ENCODE measurements at places on chromosomes 12 and 14.
A peak's percentile ranks its signal among the peaks of the same experiment; 100 is the strongest.

DNA sequence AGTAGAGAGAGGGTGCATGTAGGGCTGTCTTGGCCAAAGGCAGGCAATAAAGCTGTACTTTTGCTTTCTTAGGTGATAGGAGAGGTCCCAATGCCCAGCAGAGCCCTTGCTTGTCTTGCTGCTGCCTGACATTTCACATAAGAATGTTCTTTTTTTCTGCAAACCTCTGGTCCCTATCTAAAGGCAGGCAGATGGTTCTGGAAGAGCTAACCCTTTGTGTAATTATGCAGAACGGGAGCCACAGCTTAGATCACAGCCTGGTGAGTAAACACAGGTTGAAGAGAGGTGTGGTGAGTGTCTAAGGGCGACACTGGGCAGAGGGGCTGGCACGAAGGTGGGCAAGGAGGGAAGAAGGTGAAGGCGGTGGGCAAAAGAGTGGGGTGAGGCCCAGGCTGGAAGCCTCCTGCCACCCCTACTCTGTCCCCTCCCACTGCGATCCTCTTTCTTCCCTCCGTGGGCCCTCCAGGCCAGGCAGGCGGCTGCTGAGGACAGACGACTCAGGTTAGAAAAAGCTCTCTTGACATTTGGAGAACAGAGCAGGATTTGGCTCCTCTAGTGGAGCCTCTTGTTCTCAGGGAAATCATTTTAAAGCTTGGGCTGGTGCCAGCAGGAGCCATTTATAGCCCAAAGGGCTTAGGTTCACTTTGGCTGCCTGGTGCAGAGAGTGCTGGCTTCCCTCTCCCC, 42.8 kb downstream of the PRMT8 start:
- DNase-seq: no peak

DNA sequence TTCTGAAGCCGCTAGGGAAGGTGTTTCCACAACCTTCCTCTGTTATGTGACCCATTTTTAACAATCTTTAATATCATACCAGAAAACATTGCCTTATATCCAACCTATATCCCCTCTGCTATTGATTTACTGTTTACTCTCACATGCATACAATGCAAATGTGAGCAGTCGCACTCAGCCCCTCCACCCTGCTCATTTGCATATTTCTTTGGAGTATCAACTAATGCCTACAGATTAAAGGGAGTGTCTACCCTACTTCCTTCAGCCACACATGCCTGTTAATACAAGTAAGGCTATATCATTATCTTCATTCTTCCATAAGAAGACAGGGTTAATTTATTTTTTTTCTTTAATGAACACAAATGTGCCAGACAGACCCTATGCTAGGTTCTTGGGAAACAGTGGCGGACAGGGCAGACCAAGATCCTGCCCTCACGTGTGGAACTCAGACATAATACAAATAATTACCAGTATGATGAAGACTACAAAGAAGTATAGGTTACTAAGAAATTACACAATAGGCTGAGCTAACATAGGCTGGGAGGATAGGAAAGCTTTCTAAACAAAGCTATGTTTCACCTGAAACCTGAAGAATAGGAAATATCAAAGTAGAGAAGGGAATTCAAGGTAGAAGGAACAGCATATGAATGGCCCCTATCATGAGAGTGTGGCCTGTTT, 107.3 kb upstream of the MDM1 start:
- no peak for DNase-seq

DNA sequence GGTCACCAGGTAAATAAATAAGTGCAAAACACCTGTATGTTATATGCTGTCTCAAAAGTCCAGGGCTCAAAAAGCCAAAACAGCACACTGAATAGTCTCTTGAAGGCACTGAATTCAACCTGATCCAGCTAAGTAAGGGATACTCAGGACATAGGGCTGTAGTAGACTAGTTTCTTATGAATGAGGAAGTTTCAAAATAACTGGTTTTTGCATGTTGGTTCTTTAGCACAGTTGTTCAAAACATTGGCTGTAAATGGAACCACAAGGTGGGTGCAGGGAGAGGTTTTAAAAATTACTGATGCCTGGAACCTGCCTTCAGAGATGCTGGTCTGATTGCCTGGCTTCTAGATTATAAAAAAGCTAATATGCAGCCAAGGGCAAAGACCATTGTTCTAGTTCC, 34.1 kb downstream of the NDUFA12 start:
- DNase-seq: no peak

DNA sequence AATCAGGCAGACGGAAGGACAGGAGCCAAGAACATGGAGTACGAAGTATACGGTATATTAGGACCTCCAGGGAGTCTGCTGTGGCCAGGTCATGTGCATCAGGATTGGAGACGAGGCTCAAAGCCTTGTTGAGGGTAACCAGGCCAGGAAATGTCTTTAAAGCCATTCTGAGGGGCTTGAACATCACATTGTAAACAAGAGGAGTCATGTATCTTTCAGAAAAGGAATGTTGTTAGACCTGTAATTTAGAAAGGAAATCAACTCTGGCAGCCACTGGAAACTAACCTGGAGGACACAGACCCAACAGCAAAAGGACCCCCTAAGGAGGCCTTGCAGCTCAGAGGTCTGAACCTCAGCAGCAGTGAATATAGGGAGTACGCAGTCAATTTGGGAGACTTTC, 7.5 kb downstream of the MAP3K9 start:
- no peak for DNase-seq

DNA sequence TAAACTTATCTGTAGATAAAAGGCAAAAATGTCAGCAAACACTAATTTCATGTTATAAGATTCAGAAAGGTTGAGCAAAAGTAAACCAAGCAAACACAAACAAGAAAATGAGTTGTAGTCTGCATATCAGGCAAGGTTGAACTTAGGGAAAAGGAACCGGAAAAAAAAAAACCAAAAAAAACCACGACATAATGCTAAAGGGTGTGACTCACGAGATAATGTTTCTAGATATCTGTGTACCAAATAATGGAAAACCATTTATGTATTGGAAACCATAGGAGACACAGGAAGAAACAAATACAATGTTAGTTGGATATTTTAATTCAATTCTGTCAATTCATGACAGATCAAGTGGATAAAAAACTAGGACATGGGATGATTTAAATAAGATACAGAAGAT, 60.5 kb downstream of the GPATCH2L start:
- no peak for DNase-seq

DNA sequence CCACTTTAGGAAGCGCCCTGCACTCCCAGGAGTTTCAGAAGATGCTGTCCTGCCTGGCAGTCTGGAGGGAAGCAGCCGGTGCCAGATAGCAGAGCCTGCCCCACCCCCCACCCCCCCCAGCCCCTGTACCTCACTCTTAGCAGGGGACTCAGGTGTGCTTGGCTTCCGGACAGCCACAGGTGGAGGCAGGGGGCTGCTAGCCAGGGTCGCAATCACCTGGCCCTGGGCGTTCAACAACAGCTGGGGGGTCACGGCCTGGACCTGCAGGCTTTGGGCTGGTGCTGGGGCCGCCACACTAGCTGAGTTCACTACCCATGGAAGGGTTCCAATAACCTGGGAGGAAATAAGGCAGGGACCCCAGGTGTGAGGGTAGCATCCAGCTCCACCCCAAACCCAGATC, 22.0 kb downstream of the POU6F1 start:
- no peak for DNase-seq

- DNase-seq: no peak
Measured at GRCh38 chr12:41058266-41058665, 129.9 kb upstream of the PDZRN4 start.

- DNase-seq: no peak
Measured at GRCh38 chr14:97070259-97070658, 273.1 kb downstream of the VRK1 start.

GRCh38 chr12:2179058-2179457, 126.3 kb downstream of the CACNA1C start:
- no peak for DNase-seq

GRCh38 chr12:14771651-14772137, 31.6 kb downstream of the WBP11 start:
- DNase-seq: no peak

GRCh38 chr12:81303935-81304334, 226.1 kb downstream of the ACSS3 start:
- no peak for DNase-seq

- DNase-seq: no peak
Measured at GRCh38 chr12:16096273-16096849, 181.1 kb downstream of the SLC15A5 start.

DNA sequence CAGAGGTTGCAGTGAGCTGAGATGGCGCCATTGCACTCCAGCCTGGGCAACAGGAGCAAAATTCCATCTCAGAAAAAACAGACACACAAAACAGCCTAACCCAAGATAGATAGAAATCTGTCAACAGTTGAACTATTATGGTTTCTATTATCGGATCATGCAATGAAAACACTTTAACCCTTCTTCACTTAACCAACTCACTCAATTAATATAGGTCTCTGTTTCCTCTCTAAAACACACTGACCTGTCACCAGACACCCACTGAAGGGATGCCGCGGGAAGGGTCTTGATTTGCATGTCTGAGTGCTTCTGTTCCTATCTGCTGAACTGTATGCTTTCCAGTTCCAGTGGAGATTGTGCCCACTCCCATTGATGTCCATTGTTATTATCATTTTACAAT, 38.0 kb upstream of the NUDT4 start:
- DNase-seq: no peak

DNA sequence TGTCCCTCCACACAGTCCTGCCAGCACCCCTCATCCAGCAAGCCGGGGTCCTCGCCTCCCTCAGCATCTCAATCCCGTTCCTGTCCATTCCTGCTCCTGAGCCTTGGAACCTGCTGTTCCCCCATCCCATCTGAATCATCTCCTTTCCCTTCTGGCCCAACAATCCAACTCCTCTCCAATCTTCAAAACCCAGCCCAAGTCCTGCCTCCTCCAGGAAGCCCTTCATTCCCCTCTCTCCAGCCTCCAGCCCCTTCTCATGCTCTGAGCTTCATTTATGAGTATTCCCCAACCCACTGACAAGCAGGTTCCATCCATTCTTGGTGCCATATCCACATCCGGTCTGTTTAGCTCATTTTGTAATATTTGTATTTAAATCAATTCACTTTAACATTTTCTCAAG, 128.1 kb downstream of the RIMBP2 start:
- no peak for DNase-seq

- DNase-seq: no peak
Measured at GRCh38 chr12:90622431-90622830, 332.5 kb downstream of the CCER1 start.

- no peak for DNase-seq
Measured at GRCh38 chr12:132246997-132247717, 82.2 kb downstream of the GALNT9 start.

DNA sequence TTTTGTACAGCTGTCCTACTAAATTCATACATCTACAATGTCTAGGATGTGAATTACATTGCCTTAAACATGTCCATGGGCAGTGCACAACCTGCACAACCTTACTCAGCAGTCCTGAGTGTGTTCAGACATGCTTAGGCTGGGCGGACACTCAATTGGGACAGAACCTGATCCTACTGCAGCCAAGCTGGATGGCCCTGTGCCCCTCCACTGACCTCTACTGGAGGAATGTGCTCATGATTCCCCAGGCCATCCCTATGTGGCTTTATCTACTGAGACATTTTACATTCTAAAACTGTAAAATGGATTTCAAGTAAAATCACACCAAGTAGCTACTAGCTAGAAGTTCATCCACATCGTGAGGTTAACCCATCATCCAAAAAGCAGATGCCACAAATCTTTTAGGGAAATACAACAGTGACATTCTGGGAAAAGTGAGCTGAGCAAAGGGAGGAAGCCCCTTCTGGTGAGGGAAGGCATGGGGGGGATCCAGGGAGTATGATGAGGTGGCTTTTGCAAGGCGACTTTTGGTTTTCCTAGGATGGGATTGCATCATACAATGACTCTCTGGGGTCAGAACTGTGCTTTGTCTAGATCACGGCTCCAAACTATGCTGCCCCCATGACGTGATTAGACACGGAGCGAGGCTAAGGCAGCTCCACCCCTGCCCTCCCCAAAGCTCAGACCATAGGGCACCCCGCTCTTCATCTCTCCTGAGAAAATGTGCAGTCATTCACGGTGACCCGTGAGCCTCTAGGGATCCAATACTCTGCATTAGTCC, 911.7 kb upstream of the TMEM132C start:
- no peak for DNase-seq

GRCh38 chr12:100755186-100755585, 39.4 kb upstream of the ANO4 start:
- DNase-seq: no peak

DNA sequence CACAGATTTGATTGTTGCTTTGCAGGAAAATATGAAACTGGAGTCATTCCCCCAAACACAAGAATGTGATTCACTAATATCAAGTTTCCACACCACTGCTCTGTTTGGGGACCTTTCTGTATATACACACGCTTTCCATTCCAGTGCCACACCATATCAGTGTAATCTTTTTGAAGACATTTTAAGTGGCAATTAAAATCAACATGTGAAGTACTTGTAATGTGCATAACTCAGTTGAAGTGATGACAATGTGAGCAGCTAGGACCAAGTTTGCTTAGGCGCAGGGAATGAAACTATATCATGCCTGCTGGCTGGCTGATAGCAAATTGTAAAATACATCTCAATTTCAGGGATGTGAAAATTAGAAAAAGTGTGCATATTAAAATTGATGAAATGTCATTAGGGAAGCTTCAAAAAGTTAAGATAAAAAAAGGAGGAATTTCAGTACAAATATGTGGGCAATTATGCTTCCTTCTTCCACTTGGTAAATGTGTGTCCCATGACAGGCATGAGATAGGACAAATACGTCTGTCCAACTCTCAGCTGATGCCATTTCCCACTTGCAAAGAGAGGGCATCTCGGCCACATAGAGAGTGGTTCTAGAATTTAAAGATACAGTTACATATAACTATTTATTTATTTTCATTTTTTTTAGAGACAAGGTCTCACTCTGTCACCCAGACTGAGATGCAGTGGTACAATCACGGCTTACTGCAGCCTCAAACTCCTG, 43.7 kb downstream of the HSPB8 start:
- no peak for DNase-seq

DNA sequence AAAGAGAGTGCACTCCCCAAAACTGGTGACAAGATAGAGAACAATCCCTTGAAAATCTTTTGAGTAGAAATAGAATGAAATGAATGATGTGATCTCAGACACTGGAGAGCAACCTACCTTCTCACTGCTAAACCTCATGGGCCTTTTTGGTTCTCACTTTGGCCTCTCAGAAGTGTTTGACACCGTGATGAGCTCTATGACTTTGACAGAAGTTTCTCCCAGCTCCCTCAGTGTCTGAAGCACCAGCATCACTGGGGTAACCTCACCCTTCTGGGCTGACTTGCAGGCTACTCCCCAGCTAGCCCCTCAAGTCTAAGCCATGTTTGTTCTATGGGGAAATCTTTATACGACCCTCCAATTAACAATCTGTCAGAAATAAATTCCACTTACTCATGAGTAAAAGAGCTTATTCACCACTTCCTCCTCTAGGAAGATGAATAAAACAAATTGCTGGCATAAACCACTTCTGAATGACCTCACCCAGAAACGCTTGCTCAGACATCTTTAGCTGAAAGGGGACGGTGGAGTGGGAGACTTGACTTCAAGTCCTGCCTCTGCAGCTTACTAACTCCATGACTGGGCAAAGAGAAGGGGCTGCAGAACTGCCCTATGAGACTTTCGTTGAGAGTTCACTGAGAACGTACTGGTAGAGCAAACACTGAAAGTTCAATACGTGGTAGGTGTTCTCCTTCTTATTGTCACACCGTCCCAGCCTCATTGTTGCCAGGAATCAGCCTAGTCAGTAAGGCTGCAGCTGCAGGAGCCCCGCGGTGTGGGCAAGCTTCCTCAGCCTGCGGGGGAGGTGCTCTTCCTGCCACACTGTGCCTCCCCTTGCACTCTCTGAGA, 46.5 kb downstream of the ST8SIA1 start:
- DNase-seq: peak; percentile 18

- DNase-seq: no peak
Measured at GRCh38 chr12:96033549-96034389, 1.6 kb downstream of the LTA4H start.

All from activated T-cell treated with anti-CD3 and anti-CD28 coated beads for 48 hours (primary cell).